Kidney (tissue), 22 donors: ENCODE measurements at places on chromosomes 6 and 20. TPM values are rescaled to one million over a fixed set of nuclear protein-coding genes. Genes with fewer than 3 reads are reported as not detected.

The MOXD1 gene
- 35.9 TPM for total RNA-seq

The TMC2 gene
- not detected for total RNA-seq

DNA sequence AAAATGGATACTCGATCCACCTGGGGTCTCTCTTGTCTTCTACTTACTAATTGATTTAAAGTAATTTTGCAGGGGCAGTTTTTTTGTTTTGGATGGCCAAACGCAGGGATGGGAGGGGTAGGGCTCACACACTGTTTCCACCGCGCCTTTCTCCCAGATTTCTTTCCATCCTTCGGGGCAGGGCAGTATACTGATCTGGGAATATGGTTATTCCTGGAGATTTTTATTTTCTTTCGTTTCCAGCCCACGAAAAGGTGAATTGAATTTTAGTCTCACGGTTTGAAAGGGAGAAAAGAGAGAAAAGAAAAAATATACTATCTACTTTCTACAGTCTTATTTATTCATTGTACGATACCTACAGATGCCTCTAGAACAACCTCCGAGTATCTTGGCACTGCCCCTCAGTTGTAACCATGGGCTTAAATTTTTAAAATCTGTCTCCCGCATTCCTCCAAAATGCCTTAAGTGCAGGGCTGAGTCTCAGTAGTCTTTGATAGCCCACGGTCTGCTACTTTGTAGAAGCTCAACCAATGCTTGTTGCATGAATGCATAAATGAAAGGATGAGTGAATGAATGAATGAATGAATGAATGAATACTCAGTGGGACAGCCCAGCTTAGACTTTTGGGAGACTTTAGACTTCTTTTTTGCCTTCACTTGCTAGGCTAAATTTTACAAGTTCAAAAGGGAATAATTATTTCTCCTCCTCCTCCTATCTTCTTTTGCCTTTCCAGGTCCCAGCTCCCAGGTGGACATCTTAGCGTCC is 18.1 kb upstream of the TRIM27 start:
- peak overlapping the region; percentile 87 for H3K27ac ChIP-seq
- DNase-seq = no peak
- no peaks in the 10 kb centered on the region for H3K4me1 ChIP-seq
- no peaks in the 10 kb centered on the region for H3K27me3 ChIP-seq

DNA sequence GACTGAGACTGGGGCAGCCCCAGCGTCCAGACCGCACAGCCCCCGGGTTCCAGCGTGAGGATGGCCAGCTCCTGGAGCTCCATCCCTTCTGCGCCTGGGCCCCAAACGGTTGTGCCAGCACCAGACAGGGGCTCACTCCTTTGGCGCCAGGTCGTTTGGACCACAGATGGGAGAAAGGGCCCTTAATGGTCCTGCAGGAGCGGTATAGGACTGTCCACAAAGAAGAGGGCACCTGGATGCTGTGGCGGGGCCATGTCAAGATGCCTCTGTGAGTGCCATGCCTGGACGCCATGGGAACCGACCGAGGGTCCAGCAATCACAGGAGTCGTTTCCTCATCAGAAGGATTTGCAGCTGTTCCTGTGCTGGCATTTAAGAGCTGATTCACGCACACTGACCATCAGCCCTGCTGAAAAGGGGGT is 82.7 kb downstream of the DLL1 start:
- H3K4me3 ChIP-seq = no peak overlapping the region
- no peaks in the 10 kb centered on the region for H3K36me3 ChIP-seq
- no peaks in the 10 kb centered on the region for H3K27me3 ChIP-seq
- no peak overlapping the region for H3K27ac ChIP-seq
- no peaks in the 10 kb centered on the region for H3K4me1 ChIP-seq

- no peak overlapping the region for H3K27ac ChIP-seq
- no peak for DNase-seq
- no peak overlapping the region for H3K4me3 ChIP-seq
- no peaks in the 10 kb centered on the region for H3K4me1 ChIP-seq
- H3K36me3 ChIP-seq = no peaks in the 10 kb centered on the region
Observed at GRCh38 chr20:20786428-20786827, 74.0 kb upstream of the RALGAPA2 start.

- H3K4me3 ChIP-seq = no peak overlapping the region
- H3K27ac ChIP-seq = no peak overlapping the region
- no peak for DNase-seq
- no peaks in the 10 kb centered on the region for H3K36me3 ChIP-seq
Observed at GRCh38 chr6:53892707-53893106, 97.9 kb downstream of the LRRC1 start.
